ENCODE measurements at places on chromosomes 13 and 19.

- DNase-seq, result no peak
These were observed 6.8 kb upstream of the MBNL2 start for GRCh38 chr13:97215325-97215724.

DNA sequence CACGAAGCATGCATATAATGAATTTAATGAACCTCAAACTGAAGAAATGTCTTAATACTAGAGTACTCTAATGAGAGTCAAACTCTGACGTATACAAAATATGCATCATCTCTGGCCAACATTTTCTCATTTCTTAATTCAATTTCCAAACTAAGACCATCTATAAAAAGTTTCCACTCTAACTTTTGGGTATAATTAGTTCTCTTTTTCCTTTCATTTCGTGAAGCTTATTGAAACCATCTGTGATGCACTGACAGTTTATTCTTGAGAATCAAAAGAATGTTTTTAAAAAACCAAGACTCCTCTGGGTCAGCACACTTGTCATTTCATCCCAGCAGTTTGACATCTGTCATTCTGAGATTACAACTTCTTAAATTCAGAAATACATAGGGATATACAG, 90.0 kb downstream of the CAB39L start:
- DNase-seq, result no peak

DNA sequence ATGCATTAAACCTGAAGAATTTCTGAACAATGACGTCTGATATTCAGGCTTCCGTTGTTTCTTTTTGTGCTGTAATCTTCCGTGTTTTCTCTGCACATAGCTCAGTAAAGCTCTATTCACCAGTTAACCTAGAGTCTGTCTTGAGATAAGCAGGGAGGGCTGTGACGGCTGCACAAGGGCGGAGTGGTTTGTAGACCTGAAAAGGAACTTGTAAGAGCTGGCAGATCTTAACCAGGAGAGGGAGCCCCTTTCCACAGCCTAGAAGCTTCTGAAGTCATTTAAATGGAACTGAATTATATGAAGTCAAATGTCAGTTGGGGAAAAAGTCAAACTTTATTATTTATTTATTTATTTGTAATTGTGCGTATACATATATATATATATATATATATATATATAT, 27.5 kb downstream of the DPRX start:
- DNase-seq, result no peak

GRCh38 chr13:32021785-32022184, 9.8 kb upstream of the FRY start:
- no peak for DNase-seq

- DNase-seq, result no peak
These were observed 3.0 kb downstream of the MBOAT7 start for GRCh38 chr19:54186351-54186750.

GRCh38 chr13:28179974-28180373, 41.6 kb downstream of the PAN3 start:
- DNase-seq, result no peak
